ENCODE measurements at places on chromosomes 4 and X.

- DNase-seq, result no peak
Measured at GRCh38 chrX:112545051-112545450, 134.7 kb downstream of the LHFPL1 start.

GRCh38 chrX:20354505-20354904, 87.8 kb upstream of the RPS6KA3 start:
- no peak for DNase-seq

DNA sequence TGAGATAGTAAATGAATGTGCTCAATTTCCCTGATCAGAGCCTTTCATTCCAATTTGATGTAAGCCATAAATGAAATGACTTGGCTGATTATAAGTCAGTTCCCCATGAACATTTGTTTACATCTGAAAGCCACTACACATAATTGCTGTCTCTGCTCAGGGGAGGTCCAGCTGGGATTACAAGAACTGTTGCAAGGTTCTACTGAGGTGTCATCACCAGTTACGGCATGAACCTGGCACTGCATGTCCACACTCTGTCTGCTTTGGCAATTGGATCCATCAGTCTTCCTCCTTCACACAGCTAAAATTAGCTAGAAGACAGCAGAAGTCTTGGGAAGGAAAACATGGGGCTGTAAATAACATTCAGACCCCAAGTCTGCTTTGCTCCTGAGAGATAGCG, 12.8 kb upstream of the MBNL3 start:
- DNase-seq, result no peak

- no peak for DNase-seq
Measured at GRCh38 chr4:38334791-38335190, 329.2 kb upstream of the KLF3 start.

DNA sequence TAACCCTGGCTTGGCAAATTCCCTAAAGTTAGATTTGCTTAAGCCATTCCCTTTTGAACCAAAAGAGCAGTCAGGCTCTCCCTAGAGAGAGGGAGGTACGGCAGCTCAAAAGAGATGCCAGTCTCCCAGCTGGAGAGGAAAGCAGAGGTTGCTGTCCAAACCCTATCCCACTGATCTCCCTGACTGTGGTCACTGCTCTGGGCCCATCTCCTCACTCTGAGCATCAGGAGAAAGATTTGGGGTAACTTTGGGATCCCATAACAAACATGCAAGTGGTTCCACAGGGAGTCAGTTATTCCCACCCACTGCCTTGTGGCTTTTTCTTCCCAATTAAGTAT, 17.1 kb downstream of the ACSL1 start:
- DNase-seq, result no peak

- DNase-seq, result no peak
Measured at GRCh38 chr4:138400543-138400942, 158.4 kb upstream of the SLC7A11 start.

DNA sequence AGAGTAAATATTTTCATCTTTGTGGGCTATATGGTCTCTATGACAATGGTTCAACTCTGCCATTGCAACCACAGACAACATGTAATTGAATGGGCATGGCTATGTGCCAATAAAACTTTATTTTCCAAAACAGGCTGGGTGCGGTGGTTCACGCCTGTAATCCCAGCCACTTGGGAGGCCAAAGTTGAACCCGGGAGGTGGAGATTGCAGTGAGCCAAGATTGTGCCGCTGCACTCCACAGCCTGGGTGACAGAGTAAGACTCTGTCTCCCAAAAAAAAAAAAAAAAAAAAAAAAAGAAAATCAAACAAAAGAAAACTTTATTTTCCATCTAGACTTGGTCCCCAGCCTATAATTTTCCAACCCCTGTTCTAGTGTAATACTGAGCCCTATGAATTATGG, 38.4 kb upstream of the LAS1L start:
- DNase-seq, result no peak

DNA sequence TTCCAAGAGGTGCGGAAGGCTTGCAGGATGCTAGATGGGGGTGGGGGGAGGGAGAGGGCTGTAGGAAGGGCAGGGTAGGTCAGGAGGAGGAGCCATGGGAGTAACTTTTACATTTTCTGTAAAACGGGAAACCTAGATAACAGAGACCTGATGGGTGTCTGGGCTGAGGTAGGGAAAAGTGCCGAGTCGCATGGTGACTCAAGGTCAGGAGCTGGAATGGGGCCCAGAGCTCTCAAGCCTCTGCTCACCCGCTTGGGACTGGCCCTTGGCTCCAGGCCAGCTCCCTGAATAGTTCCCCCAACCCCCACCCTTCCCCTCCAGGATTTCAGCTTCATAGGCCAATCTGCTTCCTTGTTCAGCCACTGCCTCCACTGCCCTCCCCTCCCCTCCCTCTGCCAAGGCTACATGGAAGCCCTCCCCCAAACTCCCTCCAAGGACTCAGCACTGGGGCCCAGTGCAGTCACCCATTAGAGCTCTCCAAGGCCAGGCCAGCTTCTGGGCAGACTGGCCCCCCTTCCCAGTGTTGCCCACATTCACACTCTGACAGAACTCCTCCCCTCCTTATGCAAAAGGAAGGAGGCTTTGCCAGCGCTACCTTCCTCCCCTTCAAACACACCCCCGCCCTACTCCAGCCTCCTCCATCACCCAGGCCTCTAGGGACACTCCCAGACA, 43.6 kb downstream of the TSC22D3 start:
- DNase-seq, result peak; percentile 77

DNA sequence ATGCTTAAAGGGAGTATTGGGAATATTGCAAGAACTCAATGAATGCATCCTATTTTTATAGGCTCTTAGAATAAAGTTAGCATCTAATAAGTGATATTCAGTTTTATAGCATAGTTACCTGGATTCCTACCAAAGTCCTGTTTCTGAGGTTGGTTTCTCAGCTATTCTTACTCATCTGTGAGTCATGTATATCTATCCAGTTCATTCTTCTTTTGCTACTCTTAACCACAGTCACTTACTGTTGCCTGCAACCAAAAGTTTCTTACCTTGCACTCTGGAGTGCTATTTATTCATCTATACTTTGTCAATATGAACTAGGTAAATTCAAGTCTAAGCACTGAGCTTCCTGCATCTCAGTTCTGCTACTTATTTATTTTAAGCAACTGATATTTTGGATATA, 322.5 kb downstream of the HS3ST1 start:
- no peak for DNase-seq

- no peak for DNase-seq
Measured at GRCh38 chrX:77937291-77937690, 26.8 kb downstream of the ATP7A start.

DNA sequence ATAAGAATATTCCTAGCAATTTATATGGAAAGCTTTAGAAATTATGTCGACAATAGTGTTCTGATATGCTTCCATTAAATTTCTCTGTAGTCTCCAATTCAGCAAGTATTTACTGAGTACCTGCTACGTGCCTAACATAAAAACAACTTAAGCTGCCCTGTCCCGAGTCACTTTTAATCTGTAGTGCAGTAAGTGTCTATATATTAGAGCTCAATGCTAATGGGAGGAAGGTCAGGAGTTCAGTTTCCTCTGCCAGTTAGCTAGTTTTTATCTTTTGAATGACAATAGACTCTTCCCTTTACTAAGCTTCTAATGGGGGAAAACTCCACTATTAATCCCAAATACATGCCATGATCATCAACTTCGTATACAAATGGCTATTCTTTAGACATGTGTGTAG, 118.7 kb upstream of the NAP1L5 start:
- DNase-seq, result no peak

GRCh38 chrX:82648062-82648461, 860.0 kb upstream of the POU3F4 start:
- DNase-seq, result no peak

DNA sequence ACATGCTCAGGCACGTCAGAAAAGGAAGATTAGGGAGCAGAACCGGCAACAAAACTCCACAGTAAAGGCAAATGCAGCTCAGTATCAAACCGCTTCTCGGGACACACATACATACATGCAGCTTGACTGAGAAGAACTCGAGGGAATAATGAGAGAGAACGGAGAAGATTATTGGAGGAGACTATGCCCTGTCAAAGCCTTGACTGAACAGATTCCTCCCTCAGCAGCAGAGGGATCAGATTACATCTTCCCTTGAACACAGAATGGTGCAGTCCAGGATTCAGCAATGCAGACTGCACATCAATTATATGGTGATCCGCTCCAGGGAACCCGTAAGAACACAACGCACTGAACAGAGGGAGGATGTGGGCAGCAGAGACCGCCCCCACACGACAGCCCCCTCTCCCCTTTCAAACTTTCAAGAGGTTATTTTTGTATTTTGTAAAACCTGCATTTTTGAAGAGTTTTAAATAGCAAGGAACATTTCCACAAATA, 183.2 kb downstream of the FBXW7 start:
- no peak for DNase-seq

DNA sequence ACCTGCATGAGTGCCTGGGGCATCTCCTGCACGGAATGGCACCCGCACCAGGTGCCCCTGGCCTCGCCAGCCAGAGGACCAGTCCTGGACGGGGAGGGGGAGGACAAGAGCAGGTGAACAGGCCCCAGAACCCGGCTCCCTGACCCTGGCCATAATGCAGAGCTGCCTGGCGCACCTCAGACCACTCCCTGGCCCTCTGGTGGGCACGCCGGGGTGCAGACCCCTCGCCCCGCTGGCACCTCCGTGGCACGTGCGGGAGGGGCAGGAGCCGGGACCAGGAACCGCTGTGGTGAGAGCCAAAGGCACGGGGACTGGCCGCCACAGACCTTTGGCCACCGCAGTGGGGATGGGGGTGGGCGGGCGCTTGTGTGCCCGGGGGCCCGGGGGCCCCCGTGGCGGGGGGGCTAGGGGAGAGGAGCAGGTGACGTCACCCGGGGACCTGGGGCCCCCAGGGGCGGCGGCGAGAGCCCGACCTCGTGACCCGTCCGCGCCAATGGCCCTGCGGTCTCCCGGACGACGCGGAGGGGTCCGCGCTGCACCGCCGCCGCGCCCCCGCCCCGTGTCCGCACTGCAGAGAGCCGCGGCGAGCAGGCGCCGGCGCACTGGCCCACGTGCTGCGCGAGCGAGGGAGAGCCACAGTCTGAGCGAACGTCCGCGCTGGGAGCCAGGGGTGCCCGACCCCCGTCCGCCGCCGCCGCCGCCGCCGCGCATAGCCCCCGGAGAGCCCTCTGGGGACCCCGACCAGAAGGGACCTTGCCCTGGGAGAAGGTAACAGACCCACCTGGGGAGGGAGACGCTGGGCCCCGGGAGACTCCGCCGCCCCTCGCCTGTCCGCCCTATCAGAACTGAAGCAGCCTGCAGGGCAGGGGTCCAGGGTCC, at the start of gene PNMA3:
PNMA3 (plus strand) TSS at position 600 of the 879 bp plus-strand sequence. CDS start 586 bp downstream, outside the sequence.
- DNase-seq, result no peak

Data from CD14-positive monocyte (primary cell).